ENCODE measurements at places on chromosomes 1 and 21.

GRCh38 chr1:51621841-51622454 is 5.1 kb downstream of the OSBPL9 start:
- no peak for DNase-seq

GRCh38 chr21:41429305-41429704 is 3.3 kb downstream of the MX1 start:
- no peak for DNase-seq

- DNase-seq = no peak
These were observed 114.8 kb downstream of the MAB21L3 start for GRCh38 chr1:116226017-116226416.

GRCh38 chr1:87644579-87645190 is 316.0 kb downstream of the LMO4 start:
- no peak for DNase-seq

DNA sequence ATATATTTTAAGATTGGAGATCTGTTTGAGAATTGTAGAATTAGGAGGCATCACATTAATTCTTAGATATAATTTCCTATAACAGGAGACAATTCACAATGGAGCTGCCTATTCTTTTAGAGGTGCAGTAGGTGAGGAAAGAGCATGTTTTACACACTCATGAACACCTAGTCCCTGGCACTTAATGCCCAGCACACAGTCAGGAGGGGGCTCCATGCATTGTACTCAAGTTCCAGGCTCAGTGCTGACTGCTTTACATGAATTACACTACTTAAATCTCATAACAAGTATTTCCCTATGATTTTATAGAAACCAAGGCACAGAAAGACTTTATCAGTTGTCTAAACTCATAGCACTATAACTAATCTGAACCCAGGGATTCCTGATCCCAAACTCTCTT is 360 bp upstream of the GBP3 start:
- no peak for DNase-seq

- no peak for DNase-seq
These were observed 128.4 kb upstream of the NGF start for GRCh38 chr1:115466433-115466832.

- DNase-seq = no peak
These were observed 10.9 kb downstream of the TIMM17A start for GRCh38 chr1:201966171-201966570.

- no peak for DNase-seq
These were observed 1.7 kb downstream of the MPZ start for GRCh38 chr1:161307892-161308638.

- no peak for DNase-seq
These were observed 21.8 kb upstream of the VTCN1 start for GRCh38 chr1:117232531-117232930.

GRCh38 chr1:12275370-12275769 is 45.5 kb downstream of the VPS13D start:
- DNase-seq = no peak

DNA sequence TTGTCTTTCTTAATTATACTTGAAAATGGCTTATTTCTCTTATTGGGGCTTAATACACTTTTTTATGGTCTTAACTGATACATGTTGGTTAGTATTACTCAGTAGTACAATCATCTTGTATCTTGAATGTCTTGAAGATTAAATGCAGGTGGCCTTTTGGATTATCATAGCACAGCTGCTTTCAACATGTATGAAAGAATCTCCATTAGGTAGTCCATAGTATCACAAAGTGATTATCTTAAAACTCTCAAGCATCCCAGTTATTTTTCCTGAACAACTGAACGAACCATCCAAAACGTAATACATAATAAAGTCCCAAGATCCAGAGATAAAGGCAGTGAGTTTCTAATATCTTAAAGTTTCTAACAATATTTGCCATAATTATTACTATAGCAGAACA is 51.7 kb upstream of the MYOCOS start:
- no peak for DNase-seq

Data from D721Med (cell line).